DMS 273 treated with DMSO at 0.1 percent for 48 hours (cell line): ENCODE measurements at places on chromosomes 11 and 22.

GRCh38 chr11:63560506-63561180, 2.5 kb downstream of the PLAAT2 start:
- no peak for DNase-seq

DNA sequence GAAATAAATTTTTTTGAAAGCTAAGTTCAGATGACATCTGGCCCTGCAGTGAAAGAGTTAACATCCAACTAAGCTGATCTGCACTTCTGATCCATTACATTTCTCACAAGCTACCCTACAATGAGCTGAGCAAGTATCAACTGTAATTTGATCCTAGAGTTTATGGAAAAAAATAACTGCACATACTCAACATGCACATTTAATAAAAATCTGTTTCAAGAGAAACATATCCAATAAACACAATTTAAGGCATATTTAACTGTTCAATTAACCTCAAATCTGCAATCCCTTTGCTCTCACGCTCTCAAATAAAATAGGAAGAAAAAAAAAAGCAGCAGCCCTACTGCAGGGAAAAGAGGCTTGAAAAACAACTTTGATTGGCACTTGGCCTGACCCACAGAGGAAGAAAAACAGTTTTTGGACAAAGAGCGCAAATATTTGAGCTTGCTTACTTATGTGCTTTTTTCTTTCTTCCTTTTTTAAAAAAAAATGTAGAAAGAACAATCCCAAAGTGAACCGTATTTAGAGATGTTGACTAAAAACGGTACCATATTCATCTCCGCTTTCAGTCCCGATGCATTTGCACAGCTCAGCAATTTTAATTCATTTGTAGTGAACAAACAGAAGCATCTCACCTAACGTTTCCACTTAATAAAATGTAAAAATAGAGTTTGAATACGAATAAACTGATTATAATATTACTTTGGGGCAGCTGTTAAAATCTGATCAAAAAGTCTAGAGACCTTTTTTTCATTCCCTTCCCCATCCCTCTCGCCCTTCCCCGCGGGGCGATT, 1.6 kb downstream of the SESN3 start:
- DNase-seq: no peak

DNA sequence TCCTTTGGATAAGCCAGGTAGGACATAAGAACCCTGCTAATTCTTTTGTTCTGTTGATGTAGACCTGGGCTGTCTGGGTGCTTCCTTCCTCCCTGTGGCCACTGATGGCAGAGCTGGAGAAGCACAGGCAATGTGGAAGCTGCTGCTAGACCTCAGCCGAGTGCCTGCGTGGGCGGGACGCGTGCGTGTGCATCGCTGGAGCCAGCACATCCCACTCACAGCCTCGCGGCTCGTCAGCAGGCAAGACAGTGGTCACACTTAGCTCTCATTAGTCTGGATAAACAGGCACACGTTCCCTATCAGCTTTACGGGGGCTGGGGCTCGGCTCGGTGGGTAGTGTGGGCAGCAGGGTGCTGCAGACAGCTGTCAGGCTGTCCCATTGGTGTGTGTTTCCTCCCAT, 155.7 kb downstream of the GRIK4 start:
- no peak for DNase-seq

DNA sequence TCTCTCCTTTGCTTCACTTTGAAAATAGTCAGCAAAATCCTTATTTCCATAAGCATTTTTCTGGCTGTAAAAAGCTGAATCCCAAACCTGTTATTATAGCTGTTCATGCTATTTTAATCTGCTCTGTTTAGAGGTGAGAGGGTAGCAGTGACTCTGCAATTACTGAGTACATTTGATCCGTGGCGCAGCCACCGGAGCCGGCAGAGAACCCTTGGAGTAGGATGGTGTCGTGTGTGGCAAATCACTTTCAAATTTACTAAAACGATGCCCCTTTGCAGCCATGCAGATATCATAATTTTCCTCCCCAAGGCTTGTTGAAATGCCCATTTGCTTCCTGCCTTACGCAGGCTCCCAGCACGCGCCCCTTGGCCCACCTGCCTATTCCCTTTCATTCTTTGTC, 69.6 kb downstream of the ZBTB16 start:
- DNase-seq: no peak
